Colonic mucosa (tissue), 4 donors: ENCODE measurements at places on chromosomes 7 and 10. TPM values are rescaled to one million over a fixed set of nuclear protein-coding genes. Genes with fewer than 3 reads are reported as not detected.

PKD1L1 gene
- 1.2 TPM for total RNA-seq

SPDYE8 gene
- total RNA-seq = not detected

MEOX2 gene
- total RNA-seq = 0.69 TPM

GRCh38 chr10:111125102-111125501 is 48.3 kb downstream of the ADRA2A start:
- H3K36me3 ChIP-seq = no peaks in the 10 kb centered on the region
- DNase-seq = no peak
- no peaks in the 10 kb centered on the region for H3K4me1 ChIP-seq
- H3K4me3 ChIP-seq = no peak overlapping the region
- no peak overlapping the region for H3K27ac ChIP-seq

GRCh38 chr10:71708301-71708703 is 11.3 kb downstream of the C10orf105 start:
- H3K36me3 ChIP-seq = no peaks in the 10 kb centered on the region
- no peak overlapping the region for H3K27ac ChIP-seq
- H3K4me1 ChIP-seq = no peaks in the 10 kb centered on the region
- peak; percentile 62 for DNase-seq
- no peak overlapping the region for H3K4me3 ChIP-seq
- H3K27me3 ChIP-seq = no peaks in the 10 kb centered on the region

GRCh38 chr7:119664601-119665000 is 608.4 kb upstream of the KCND2 start:
- no peaks in the 10 kb centered on the region for H3K4me1 ChIP-seq
- no peak overlapping the region for H3K4me3 ChIP-seq
- no peak for DNase-seq
- H3K27me3 ChIP-seq = no peaks in the 10 kb centered on the region

- H3K4me3 ChIP-seq = no peak overlapping the region
- DNase-seq = no peak
- H3K36me3 ChIP-seq = no peaks in the 10 kb centered on the region
- no peaks in the 10 kb centered on the region for H3K27me3 ChIP-seq
- H3K27ac ChIP-seq = no peak overlapping the region
- no peaks in the 10 kb centered on the region for H3K4me1 ChIP-seq
Measured at GRCh38 chr10:72639441-72639873, 13.6 kb upstream of the MICU1 start.

- H3K27ac ChIP-seq = no peak overlapping the region
- no peaks in the 10 kb centered on the region for H3K36me3 ChIP-seq
- no peak for DNase-seq
- no peaks in the 10 kb centered on the region for H3K27me3 ChIP-seq
- no peak overlapping the region for H3K4me3 ChIP-seq
- no peaks in the 10 kb centered on the region for H3K4me1 ChIP-seq
Measured at GRCh38 chr7:135291809-135292253, 58.2 kb downstream of the STRA8 start.
